ENCODE measurements at places on chromosomes 4 and X.

- no peak for DNase-seq
Measured at GRCh38 chr4:113467581-113467980, 294.0 kb downstream of the CAMK2D start.

DNA sequence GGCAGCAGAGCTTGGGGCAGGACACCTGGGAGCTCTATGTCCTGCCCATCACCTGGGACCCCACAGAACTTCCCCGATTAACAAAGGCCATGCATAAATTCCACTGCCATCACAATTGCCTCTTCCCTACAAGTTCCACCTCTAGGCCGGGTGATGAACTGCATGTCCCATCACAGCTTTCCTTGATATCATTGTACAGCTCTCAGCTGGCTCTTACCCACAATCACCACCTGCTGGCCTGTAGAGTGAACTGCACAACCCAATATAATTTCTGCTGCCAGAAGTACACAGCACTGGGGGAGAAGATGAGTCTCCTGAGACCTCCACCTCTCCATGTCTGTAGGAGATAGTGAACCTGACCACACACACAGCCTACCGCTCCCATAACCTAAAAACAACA, 285.0 kb upstream of the AADAT start:
- no peak for DNase-seq

DNA sequence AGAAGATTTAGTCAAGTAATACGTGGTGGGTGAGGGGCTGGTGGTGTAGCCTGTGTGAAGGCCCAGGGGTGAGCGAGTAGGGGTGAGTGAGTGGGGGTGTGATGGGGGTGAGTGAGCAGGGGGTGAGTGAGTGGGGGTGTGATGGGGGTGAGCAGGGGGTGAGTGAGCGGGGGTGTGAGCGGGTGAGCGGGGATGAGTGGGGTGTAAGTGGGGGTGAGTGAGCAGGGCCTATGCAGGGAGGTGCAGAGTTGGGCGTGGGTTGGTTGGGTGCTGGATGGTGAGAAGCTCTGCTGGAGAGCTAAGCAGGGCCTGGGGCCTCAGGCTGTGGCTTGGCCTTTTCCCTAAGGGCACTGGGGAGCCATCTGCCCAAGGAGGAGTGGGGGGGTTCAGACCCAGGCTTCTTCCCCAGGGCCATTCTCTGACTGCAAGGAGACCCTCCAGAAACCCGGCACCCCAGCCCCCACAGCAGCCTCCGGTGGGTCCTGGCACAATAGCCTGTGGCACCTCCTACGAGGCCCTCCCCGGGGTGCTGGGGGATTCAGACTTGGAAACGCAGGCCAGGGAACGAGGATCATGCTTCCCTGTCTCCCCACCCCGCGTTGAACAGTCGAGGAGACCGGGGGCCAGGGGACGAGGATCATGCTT, 30.4 kb downstream of the SH3TC1 start:
- no peak for DNase-seq

GRCh38 chrX:40434947-40435346, 145.8 kb upstream of the ATP6AP2 start:
- no peak for DNase-seq

DNA sequence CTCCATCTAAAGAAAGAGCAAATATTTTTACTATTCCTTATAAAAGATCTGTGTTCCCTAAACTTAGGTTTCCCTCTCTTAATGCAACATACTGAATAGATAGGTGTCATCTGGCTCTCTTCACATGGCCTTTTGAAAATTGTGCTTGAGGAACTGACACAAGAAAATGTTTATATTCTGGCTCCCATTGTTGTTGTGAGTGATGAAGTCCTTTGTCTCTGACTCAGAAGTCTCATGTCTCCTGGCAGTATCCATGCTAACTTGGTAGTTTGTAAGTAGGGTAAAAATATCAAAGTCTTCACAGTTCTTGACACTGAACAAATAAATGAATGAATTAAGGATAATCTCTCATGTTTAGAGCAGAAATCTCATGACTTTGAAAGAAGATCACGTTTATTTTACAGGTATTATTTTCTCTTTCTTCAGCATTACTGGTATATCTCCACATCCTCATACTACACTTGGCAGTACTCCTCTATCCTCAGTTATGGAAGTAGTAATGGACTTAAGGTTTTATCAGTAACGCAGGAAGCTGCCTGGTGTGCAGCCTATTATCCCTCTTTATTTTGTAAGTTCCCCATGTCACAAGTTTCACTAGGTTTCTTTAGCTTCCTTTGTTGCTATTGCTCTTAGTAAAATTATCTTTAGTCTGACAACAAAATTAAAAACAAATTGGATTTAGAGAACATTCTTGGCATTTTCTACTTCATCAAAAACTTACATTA, 14.2 kb upstream of the PABPC4L start:
- DNase-seq: no peak

GRCh38 chr4:7366954-7367353, 67.8 kb downstream of the PSAPL1 start:
- peak; percentile 30 for DNase-seq

- no peak for DNase-seq
Measured at GRCh38 chr4:147247579-147247978, 233.3 kb upstream of the EDNRA start.

- DNase-seq: no peak
Measured at GRCh38 chrX:19658030-19658429, 142.7 kb upstream of the MAP3K15 start.

DNA sequence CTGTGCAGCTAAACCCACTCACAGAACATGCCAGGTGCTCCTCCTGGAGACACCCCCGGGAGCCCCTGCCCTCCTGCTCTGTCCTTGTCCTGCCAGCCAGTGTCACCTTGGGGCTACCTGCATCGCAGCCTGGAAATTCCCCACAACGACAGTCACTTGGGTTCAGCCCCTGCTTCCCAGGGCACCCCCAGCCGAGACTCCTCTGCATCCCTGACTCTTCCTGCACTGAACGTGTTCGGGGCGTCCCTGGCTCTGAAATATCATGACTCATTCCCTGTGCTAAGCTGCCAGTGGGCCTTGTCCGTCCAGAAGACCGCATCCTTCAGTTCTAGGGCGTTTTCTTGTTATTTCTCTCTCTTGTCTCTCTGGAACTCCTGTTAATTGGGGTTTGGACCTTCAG, 5.8 kb downstream of the CFAP99 start:
- DNase-seq: no peak

DNA sequence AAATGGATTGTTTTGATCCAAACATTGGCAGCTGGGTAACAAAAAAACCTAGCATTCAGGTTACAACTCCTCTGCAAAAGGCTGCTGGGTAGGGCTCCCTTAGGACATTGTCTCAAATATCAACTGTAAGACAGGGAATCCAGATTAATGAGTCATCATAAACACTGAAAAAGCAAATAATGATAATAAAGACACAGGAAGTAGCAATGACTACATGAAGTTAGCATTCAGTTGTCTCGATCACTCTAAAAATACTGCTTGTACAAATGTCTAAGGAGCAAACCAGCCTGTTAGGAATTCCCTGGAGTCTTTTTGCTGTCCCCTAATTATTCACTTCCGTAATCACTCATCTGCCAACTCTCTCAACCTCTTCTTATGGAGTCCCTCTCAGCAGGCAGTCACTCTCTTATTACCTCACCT, 259.2 kb downstream of the GPC3 start:
- no peak for DNase-seq

DNA sequence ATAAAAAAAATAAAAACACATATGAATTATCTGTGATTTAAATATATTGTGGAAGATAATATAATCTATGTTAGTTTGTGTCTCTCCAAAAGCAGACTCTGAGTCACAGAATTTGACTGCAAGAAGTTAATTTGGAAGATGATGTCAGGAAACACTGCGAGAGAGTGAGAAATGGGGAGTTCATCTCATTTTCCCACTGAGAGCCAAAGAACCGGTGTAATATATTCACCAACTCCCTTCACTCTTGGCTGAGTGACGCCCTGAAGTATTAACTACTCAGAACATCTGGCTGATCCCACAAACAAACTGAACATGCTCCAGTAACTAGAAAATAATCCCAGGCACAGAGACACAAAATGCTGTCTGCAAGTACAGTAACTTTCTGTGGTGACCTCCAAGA, 345.8 kb upstream of the SPANXN1 start:
- DNase-seq: no peak

DNA sequence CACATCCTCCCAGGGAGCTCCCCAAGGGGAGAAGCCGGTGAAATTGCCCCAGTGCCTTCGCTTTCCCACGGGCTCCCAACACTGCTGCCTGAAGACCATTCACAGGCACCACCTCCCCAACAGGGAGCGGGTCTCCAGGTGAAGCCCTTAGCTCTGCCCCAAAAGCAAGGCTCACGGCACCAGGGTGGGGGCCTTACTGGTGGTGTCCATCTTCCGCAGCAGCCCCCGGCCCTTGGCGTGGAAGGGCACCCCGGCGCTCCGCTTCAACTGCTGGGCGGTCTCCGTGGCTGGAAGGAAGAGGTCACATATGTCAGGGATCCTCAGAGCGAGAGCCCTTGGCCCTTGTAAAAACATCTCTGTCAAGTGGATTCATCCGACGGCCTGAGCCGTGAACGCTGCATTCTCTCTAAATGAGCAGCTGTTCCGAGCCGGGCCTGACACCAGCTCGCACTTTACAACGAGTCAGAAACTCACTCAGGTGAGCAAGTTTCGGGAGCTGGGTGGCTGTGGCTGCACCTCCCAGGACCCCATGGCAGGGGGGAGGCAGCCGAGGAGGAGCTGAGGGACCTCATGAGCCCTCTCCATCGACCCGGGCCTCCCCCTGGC, 20.9 kb downstream of the NELFA start:
- DNase-seq: no peak

DNA sequence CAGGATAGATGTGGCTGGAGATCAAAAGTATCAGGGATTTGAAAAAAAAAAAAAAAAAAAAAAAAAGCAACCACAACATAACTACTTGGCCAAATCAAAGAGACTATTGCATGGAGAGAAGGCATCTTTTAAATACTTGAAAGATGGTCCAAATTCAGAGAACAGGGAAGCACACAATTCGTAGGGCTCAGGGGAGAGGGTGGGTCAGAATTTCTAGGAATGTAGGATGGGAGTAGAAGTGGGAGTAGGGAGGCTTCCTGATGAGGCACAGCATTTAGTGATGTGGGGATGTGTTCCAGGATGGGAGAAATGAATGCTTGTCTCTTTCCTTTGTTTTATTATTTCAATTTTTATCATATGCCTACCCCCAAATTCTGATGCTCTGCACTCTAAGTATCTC, 36.3 kb downstream of the RTL3 start:
- no peak for DNase-seq

GRCh38 chrX:18945483-18945882, 38.4 kb downstream of the PHKA2 start:
- no peak for DNase-seq

- DNase-seq: no peak
Measured at GRCh38 chrX:23228950-23229448, 105.7 kb upstream of the PTCHD1 start.

DNA sequence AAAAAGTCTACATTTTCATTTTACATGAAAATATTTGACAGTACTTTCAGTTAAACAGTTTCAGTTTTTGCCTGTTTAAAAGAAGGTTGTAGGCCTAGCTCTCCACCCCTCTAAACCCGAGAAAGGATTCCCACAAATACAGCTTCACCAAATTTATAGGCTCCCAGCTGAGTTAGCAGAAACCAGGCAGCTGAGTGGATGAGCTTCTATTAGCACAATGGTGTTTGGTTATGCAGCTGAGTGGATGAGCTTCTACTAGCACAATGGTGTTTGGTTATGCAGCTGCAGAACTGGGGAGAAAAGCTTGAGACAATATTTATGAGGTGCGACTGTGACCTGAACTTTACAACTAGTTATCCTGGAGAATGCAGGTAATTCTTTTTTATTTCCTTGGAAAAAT, 36.6 kb upstream of the PAQR3 start:
- no peak for DNase-seq

- no peak for DNase-seq
Measured at GRCh38 chr4:105060628-105061027, 86.0 kb upstream of the TET2 start.

DNA sequence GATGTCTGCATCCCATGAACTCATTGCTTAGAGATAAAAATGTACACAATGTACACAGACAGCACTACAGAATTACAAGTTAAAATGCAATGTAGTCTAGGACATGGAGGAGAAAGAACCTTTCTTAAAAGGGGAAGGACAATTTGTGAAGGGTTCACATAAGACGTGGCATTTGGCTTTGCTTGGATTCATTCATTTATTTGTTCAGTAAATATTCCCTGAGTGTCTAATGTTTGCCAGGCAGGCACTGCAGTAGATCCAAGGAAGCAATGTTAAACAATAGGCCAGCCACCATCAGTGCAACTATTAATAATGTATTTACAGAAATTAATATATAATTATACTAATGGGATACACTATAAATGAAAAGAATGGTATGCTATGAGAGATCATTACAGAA, 94.4 kb downstream of the GRIA2 start:
- no peak for DNase-seq

- DNase-seq: peak; percentile 30
Measured at GRCh38 chrX:68945603-68946228, 116.9 kb downstream of the EFNB1 start.

DNA sequence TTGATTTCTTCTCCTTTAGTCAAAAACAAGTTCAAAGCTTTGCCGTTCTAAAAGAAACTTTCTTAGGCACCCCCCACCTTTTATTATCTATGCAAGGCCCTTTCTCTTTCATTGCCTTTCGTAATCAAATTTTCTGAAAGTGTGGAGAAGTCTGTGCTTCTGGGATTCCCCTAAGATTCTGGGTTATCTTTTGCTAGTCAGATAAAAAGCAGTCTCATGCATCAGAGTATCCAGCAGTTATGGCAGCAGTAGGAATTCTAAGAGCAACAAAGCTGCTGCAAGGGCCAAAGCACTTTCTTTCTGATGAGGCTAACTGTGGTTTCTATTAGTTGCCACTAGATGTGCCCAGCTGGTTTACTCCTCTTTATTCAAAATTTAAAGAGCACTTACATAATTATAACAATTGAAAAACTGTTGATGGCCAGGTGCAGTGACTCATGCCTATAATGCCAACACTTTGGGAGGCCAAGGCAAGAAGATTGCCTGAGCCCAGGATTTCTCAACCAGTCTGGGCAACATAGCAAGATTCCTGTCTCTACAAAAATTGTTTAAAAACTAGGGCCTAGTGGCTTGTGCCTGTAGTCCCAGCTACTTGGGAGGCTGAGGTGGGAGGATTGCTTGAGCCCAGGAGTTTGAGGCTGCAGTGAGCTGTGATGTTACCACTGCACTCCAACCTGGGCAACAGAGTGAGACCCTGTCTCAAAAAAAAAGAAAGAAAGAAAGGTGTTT, 296.2 kb downstream of the PAPSS1 start:
- no peak for DNase-seq

- no peak for DNase-seq
Measured at GRCh38 chr4:1277667-1278665, 11.7 kb upstream of the MAEA start.

DNA sequence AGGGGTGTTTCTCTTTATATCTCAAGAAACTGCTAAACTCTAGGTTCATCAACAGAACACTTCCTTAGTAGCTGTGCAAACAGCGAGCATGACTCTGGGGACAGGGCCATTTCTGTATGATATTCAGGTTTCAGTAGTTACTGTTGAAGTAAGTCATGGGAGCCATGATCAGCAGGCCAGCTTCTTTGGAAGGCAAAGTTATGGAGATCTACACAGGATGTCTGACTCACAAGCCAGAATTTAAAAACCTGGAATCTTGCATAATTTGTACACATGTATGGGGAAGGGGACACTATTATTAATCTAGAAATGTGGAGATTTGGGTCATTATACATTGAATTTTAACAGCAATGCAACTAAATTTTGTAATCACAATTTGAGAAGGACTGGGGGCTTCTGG, 187.8 kb upstream of the NR3C2 start:
- DNase-seq: no peak

Measured in sigmoid colon (tissue), 7 donors.